ENCODE measurements at places on chromosomes 6 and 20. TPM values are rescaled to one million over a fixed set of nuclear protein-coding genes. Genes with fewer than 3 reads are reported as not detected.

Gene TLDC2
- total RNA-seq: 0.29 TPM

Gene PGK2
- total RNA-seq: not detected

Gene CTNNBL1
- total RNA-seq: 45.1 TPM

Gene TAF11
- 22.6 TPM for total RNA-seq

DNA sequence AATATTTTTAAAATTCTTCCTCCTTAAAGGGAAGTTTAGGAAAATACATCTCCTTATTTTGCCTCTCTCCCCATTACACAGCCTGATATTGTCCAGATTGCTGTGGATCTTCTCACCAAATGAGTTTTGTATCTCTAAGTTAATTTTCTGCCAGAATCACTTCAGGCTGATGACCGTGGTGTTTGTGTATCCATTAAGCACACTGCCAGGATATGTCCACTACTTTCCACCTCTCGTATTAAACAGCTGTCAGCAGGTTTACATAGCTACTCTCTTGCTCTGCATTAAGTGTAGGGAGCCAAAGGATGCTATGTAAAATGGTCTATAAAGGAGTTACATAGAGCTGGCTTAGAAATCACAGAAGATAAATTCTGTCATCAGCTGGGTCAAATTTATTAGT is 201.1 kb downstream of the ZFAND3 start:
- H3K4me3 ChIP-seq: no peak overlapping the region
- H3K27me3 ChIP-seq: no peaks in the 10 kb centered on the region
- H3K4me1 ChIP-seq: peaks cover 15% of the 10 kb centered on the region
- DNase-seq: no peak
- no peaks in the 10 kb centered on the region for H3K36me3 ChIP-seq

- DNase-seq: no peak
- H3K4me3 ChIP-seq: no peak overlapping the region
- no peaks in the 10 kb centered on the region for H3K27me3 ChIP-seq
- H3K4me1 ChIP-seq: no peaks in the 10 kb centered on the region
- no peaks in the 10 kb centered on the region for H3K36me3 ChIP-seq
These were observed 51.9 kb downstream of the VGLL2 start for GRCh38 chr6:117317261-117317660.

DNA sequence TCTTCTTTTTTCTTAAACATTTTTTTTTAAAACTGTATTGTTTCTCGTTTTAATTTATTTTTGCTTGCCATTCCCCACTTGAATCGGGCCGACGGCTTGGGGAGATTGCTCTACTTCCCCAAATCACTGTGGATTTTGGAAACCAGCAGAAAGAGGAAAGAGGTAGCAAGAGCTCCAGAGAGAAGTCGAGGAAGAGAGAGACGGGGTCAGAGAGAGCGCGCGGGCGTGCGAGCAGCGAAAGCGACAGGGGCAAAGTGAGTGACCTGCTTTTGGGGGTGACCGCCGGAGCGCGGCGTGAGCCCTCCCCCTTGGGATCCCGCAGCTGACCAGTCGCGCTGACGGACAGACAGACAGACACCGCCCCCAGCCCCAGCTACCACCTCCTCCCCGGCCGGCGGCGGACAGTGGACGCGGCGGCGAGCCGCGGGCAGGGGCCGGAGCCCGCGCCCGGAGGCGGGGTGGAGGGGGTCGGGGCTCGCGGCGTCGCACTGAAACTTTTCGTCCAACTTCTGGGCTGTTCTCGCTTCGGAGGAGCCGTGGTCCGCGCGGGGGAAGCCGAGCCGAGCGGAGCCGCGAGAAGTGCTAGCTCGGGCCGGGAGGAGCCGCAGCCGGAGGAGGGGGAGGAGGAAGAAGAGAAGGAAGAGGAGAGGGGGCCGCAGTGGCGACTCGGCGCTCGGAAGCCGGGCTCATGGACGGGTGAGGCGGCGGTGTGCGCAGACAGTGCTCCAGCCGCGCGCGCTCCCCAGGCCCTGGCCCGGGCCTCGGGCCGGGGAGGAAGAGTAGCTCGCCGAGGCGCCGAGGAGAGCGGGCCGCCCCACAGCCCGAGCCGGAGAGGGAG is 580 bp downstream of the VEGFA start:
- H3K4me3 ChIP-seq: peak overlapping the region; percentile 93
- H3K27ac ChIP-seq: peak overlapping the region; percentile 96
- DNase-seq: peak; percentile 82
- H3K4me1 ChIP-seq: peaks cover 20% of the 10 kb centered on the region

DNA sequence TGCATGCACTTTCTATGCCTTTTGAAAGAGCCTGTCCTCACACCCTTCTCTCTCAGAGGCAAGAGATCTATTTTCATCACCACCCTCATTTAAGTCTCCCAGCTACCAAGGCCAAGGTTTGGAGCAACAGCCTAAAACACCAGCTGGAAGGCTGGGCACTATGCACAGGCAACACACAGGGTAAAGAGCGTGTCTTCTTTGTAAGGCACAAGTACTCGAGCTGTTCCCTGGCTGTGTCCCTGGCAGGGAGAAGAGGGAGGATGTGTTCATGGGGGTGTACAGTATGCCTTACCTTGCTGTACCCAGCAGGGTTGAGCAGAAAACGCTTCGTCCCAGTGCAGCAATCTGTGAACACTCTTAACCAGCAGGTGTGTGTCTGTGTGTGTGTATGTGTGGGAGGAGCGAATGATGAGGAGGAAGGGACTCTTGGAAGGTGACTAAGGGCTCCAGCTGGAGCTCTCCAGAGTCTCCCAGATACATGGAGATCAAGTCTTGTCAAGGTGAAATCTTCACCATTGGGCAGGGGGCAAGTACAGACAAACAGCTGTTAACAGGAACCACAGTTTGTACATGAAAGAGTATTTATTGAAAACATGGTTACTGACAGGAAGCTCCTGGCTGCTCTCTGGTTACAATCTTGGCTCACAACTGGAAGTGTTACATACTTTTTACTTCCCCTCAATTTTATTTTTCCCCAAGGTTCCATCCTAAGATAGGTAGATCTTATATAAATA is 40.8 kb downstream of the ELMO2 start:
- peaks cover 43% of the 10 kb centered on the region for H3K4me1 ChIP-seq
- no peaks in the 10 kb centered on the region for H3K27me3 ChIP-seq
- peaks cover 5% of the 10 kb centered on the region for H3K36me3 ChIP-seq
- H3K4me3 ChIP-seq: no peak overlapping the region
- DNase-seq: no peak
- no peak overlapping the region for H3K27ac ChIP-seq

DNA sequence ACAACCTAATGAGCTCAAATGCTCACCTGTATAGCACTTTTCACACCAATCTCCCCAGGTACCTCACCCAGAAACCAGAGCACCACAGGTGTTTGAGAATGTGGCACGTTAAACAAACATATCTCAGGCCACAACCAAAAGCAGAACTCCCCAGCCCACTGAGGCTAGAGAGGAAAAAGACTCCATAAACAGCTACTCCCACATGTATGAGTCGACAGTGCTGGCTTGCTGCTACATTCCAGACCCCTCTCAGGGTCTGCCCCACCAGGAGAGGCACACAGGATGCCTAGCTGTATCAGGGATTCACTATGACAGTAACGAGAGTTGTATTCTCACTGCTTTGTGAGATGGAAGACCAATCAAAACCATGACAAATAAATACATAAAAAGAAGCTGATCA is 242.6 kb upstream of the ARID1B start:
- H3K4me3 ChIP-seq: no peak overlapping the region
- H3K27ac ChIP-seq: no peak overlapping the region
- H3K36me3 ChIP-seq: no peaks in the 10 kb centered on the region
- no peaks in the 10 kb centered on the region for H3K4me1 ChIP-seq
- no peaks in the 10 kb centered on the region for H3K27me3 ChIP-seq
- DNase-seq: no peak

- H3K27me3 ChIP-seq: no peaks in the 10 kb centered on the region
- no peaks in the 10 kb centered on the region for H3K36me3 ChIP-seq
- H3K27ac ChIP-seq: no peak overlapping the region
- no peak overlapping the region for H3K4me3 ChIP-seq
- H3K4me1 ChIP-seq: no peaks in the 10 kb centered on the region
These were observed 174.0 kb upstream of the NOX3 start for GRCh38 chr6:155629652-155630051.

DNA sequence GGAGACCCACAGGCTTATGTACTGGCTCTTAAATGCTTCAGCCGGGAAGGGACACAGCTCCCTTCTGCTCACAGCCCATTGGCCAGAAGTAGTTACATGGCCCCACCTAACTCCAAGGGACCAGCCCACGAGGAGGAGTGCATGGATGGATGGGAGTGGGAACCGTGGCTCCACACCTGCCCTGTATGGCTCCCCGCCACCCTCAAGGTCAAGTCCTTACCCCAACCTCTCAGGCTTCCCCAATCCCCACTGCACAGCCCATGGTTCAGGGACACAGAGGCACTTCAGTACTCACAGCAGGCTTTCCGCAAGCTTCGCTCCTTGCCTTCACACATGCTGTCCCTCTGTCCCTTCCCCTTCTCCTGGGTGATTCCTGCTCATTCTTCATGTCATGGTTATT is 137.9 kb upstream of the KCNG1 start:
- H3K27me3 ChIP-seq: no peaks in the 10 kb centered on the region
- H3K27ac ChIP-seq: no peak overlapping the region
- DNase-seq: no peak
- H3K36me3 ChIP-seq: no peaks in the 10 kb centered on the region

- H3K4me1 ChIP-seq: peaks cover 10% of the 10 kb centered on the region
- H3K27ac ChIP-seq: no peak overlapping the region
- no peak for DNase-seq
- H3K36me3 ChIP-seq: no peaks in the 10 kb centered on the region
- no peaks in the 10 kb centered on the region for H3K27me3 ChIP-seq
These were observed 24.6 kb upstream of the DST start for GRCh38 chr6:56667336-56667735.

- no peaks in the 10 kb centered on the region for H3K36me3 ChIP-seq
- DNase-seq: no peak
- no peak within 1 kb of the TSS for H3K27ac ChIP-seq
- H3K4me3 ChIP-seq: no peak within 1 kb of the TSS
- H3K4me1 ChIP-seq: peaks cover 6% of the 10 kb centered on the region
- H3K27me3 ChIP-seq: no peaks in the 10 kb centered on the region
These were observed at the start of gene SLA2 for GRCh38 chr20:36645998-36646397. Gene SLA2, minus strand, starts transcription at chr20:36646196. Its CDS starts 4,861 bp downstream, at chr20:36641335.

GRCh38 chr6:140276719-140277118 is 902.3 kb upstream of the CITED2 start:
- no peaks in the 10 kb centered on the region for H3K4me1 ChIP-seq
- no peak for DNase-seq
- H3K4me3 ChIP-seq: no peak overlapping the region
- H3K27me3 ChIP-seq: no peaks in the 10 kb centered on the region
- H3K36me3 ChIP-seq: no peaks in the 10 kb centered on the region
- no peak overlapping the region for H3K27ac ChIP-seq

DNA sequence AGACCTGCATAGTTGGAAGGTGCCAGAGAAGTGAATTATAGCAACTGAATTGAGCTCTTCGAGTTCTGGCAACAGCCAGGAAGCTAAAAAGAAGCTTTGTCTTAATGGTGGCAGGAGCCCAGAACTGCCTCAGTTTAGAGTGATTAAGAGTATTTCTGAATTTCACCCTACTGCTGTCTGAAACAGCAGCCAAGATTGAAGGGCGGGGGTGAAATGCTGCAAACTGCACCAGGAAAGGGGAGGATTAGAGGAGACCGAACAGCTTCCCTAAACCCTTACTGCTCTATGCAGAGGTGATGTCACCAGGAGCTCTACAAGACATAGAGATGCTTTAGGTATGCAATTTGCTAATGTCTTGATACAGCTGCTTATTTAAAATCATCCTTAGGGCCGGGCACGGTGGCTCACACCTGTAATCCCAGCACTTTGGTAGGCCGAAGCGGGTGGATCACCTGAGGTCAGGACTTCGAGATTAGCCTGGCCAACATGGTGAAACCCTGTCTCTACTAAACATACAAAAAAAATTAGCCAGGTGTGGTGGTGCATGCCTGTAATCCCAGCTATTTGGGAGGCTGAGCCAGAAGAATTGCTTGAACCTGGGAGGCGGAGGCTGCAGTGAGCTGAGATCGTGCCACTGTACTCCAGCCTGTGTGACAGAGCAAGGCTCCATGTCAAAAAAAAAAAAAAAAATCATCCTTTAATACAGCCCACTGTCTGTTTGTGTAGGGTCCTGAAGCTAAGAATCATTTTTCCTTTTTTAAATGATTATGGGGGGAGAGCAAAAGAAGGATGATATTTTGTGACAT is 91.7 kb upstream of the IYD start:
- H3K27me3 ChIP-seq: no peaks in the 10 kb centered on the region
- DNase-seq: no peak
- H3K4me1 ChIP-seq: no peaks in the 10 kb centered on the region
- no peak overlapping the region for H3K27ac ChIP-seq

All from left lung (tissue), 14 donors.